ENCODE measurements at places on chromosomes 2 and 18. TPM values are rescaled to one million over a fixed set of nuclear protein-coding genes. Genes with fewer than 3 reads are reported as not detected.

Gene DSEL
- total RNA-seq, result 9.4 TPM

Gene CHRNG
- not detected for total RNA-seq

Gene NCL
- 278 TPM for total RNA-seq

Gene POTEI
- 0.07 TPM for total RNA-seq

Gene CTLA4
- not detected for total RNA-seq

Gene HOXD13
- total RNA-seq, result 0.07 TPM

Gene TUBB8B
- total RNA-seq, result 0.17 TPM

Gene TNP1
- total RNA-seq, result not detected

Gene SLC9A2
- total RNA-seq, result 0.03 TPM

Gene ONECUT2
- 0.89 TPM for total RNA-seq

Gene ARHGEF33
- total RNA-seq, result not detected

Gene RAD51AP2
- total RNA-seq, result 0.10 TPM

Gene SNRNP200
- 73.5 TPM for total RNA-seq

Gene SPC25
- total RNA-seq, result 13.9 TPM

Gene MEP1B
- total RNA-seq, result not detected

Gene OXER1
- 0.69 TPM for total RNA-seq

Gene RTP5
- not detected for total RNA-seq

Gene RIT2
- total RNA-seq, result 0.26 TPM

Gene ANKRD53
- total RNA-seq, result not detected

Gene CD302
- 0.33 TPM for total RNA-seq

Gene NHEJ1
- total RNA-seq, result 22.7 TPM

Gene TFCP2L1
- total RNA-seq, result 1.6 TPM

Gene TMEM247
- not detected for total RNA-seq

Gene CRYGC
- total RNA-seq, result not detected

Gene ALPG
- 0.89 TPM for total RNA-seq

Gene AMER3
- total RNA-seq, result 0.14 TPM

Gene HMSD
- 0.15 TPM for total RNA-seq

Gene ETAA1
- 20.3 TPM for total RNA-seq

Gene AFTPH
- total RNA-seq, result 10.6 TPM
